ENCODE measurements at places on chromosomes 16 and 17.

DNA sequence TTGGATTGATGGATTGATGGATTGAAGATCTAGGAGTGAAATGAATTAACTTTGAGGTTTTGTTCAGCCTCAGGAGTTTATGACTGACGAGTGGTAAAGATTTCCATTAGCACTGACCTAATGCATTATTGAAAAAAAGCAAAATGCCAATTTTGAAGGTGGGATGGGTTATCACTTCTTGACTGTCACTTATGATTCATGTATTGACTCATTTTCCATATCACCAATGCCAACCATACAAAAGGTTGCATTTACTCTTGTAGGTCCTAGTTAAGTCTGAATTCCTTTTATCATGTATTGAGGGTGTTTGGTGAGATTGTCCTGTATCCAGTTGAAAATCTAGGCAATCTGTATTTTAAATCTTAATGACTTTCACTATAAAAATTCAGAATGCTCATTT, 57.6 kb downstream of the KNOP1 start:
- no peak for DNase-seq

DNA sequence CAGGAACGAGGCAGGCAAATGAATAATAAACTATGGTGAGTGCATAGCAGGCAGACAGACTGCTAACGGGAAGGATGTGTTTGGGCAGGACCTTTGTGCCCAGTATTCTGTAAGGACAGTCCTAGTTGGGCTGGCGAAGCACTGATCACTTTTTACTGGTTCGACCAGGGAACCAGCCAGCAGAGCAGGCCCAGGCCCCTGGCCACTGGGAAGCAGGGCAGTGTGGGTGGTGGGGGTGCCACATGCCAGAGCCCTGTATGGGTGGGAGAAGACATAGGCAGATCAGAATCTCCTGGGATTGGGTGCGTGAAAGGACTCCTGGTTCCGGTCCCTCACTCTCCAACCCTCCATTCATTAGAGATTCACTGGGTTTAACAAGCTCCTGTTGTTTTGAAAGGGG, 4.0 kb upstream of the VAMP2 start:
- DNase-seq, result no peak

DNA sequence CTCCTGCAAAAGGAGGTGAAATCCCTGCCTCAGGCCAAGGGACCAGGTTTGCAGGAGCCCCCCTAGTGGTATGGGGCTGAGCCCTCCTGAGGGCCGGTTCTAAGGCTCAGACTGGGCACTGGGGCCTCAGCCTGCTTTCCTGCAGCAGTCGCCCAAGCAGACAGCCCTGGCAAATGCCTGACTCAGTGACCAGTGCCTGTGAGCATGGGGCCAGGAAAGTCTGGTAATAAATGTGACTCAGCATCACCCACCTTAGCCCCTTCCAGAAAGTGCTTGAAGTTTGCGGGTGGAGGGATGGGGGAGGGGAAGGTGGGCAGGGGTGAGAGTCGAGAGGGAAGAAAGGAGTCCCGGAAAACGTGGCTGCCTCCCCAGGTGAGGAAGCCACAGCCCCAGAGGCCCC, 2.1 kb downstream of the MC1R start:
- no peak for DNase-seq

- no peak for DNase-seq
These were observed 123.7 kb upstream of the HS3ST3A1 start for GRCh38 chr17:13725288-13725990.

DNA sequence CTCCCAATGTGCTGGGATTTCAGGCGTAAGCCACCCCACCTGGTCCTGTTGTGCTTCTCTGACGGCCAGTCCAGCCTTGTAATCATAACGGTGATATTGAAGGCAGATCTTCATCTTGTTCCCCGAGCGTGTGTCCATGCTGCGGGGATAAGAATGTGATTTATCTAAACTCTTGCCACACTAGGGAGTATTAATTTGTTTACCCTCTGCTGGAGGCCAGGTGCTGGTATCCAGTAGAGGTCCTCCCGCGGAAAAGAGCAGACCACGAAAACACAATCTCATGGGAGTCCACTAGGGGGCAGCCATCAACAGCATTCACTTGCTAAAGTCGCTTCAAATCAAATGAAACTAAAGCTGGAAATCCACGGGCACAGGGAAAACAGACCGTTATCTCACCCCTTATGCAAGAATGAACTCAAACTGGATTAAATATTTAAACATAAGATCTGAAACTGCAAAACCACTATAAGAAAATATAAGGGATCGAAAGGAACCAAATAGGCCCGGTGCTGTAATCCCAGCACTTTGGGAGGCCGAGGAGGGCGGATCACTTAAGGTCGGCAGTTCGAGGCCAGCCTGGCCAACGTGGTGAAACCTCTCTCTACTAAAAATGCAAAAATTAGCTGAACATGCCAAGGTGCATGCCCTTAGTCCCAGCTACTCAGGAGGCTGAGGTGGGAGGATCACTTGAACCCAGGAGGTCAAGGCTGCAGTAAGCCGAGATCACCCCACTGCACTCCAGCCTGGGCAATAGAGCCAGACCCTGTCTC, 22.3 kb upstream of the RBBP6 start:
- peak; percentile 50 for DNase-seq

- no peak for DNase-seq
These were observed 21.1 kb downstream of the IST1 start for GRCh38 chr16:71916397-71916920.

DNA sequence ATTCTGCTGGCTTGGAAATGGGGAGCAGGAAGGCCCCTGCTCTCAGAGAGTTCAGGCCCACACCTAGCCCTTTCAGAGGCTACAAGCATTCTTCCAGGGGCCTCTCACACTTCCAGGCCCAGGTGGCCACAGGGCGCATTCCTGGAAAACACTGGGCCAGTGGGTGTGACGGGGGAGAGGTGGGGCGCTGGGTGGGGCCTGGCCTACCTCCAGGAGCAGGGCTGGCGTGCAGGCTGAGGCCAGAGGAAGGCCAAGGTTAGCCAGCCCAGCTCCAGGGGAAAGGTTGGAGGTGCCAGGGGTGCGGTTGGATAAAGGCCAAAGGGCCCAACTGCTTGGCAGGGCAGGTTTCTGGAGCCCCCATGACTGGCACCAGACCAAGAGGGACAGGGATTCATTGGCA, 198.2 kb downstream of the MAF start:
- DNase-seq, result no peak

- DNase-seq, result peak; percentile 10
These were observed 76.0 kb downstream of the ABCC1 start for GRCh38 chr16:16025214-16025968.

GRCh38 chr17:77441130-77441920, 300.6 kb downstream of the SEC14L1 start:
- peak; percentile 61 for DNase-seq

DNA sequence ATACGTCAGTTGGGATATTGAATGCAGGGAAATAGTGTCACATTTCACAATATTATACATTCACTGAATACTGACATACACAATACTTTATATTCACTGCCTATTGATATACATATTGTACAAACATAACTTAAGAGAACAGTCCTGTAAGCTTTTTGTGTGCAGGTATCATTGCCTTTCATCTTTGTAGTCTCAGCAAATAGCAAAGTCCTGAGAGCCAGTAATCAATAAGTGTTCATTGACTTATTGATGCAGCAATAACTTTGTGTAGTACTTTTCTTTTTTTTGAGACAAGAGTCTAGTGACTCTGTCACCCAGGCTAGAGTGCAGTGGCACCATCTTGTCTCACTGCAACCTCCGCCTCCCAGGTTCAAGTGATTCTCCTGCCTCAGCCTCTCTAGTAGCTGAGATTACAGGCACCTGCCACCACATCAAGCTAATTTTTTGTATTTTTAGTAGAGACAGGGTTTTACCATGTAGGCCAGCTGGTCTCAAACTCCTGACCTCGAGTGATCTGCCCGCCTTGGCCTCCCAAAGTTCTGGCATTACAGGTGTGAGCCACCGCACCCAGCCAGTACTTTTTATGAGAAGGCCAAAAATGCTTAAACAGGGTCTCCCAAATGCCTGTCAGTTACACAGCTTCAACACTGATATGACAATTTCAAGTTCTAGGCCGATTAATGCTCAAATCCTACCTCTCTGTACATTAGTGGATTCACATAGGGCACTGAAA, 5.4 kb upstream of the NUP85 start:
- no peak for DNase-seq

- DNase-seq, result no peak
These were observed 65.5 kb downstream of the PLD6 start for GRCh38 chr17:17140590-17140980.

DNA sequence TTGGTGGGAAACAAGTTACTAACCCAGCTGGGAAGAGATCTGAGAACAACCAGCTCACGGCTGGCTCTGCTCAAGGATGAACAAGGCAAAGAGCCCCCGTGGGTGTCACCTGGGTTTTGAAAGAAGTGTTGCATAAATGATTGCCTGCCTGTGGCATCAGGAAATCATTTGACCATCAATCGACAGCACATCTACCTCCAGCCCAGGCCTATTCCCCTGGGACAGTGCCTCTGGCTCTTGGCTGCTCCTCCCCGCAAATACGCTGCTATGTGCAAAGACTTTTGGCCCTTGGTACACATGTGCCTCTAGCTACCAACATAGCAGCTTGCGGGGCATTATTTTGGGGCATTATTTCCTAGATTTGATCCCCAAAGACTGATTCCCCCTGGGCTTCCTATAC, 39.4 kb upstream of the SMPD3 start:
- DNase-seq, result no peak

- DNase-seq, result no peak
These were observed 8.2 kb downstream of the NPTX1 start for GRCh38 chr17:80468242-80468641.

DNA sequence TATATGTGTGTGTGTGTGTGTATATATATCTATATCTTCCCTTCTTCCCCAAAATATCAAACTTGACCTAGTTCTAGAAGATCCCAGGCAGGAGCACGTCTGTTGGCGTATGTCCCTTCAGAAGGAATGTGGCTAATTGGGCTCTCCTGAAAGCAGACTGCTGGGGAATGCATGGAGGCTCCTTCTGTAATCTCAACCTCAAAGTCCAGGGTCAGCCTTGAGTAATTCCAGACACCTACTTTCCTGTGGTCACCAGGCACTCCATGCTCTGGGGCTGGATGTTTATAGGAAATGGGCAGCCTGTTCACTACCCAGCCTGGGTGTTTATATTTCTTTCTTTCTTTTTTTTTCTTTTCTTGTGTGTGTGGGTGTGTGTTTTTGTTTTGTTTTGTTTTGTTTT, 13.4 kb downstream of the BCO1 start:
- no peak for DNase-seq

DNA sequence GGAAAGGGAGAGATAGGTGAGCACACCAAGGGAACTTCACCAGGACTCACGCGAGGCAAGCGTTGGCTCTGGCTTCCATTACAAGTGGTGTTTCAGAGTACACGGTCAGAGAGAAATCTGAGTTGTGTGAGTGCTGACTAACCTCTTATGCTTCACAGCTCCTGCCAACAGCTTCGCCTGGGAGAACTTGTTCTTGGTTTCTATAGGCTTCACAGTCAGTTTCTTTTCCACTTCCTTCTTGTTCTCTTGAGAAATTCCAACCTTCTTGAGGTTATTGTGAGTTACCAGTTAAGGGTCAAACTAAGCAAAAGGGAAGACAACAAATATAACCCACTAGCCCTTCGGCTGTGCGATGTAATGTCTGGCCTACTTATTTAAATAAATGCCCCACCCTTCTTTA, 18.9 kb downstream of the PSME3IP1 start:
- DNase-seq, result no peak

- DNase-seq, result peak; percentile 41
These were observed 1.4 kb downstream of the PRAC2 start for GRCh38 chr17:48724251-48725003.

GRCh38 chr17:37642681-37643080, 565 bp downstream of the DDX52 start:
- no peak for DNase-seq

- DNase-seq, result no peak
These were observed 40.3 kb upstream of the MRPS23 start for GRCh38 chr17:57889892-57890856.

- no peak for DNase-seq
These were observed 45.1 kb upstream of the NDRG4 start for GRCh38 chr16:58454856-58455255.

GRCh38 chr17:1232786-1233185, 37.5 kb upstream of the BHLHA9 start:
- no peak for DNase-seq

- DNase-seq, result no peak
These were observed 7.2 kb downstream of the ATMIN start for GRCh38 chr16:81042821-81043220.

- no peak for DNase-seq
These were observed 79.2 kb downstream of the ARHGAP23 start for GRCh38 chr17:38507436-38507835.

- no peak for DNase-seq
These were observed 606.3 kb upstream of the CDH11 start for GRCh38 chr16:65728167-65728566.

- no peak for DNase-seq
These were observed 5.4 kb downstream of the GAS7 start for GRCh38 chr17:10192972-10193371.

- no peak for DNase-seq
These were observed 2.5 kb upstream of the ARL6IP1 start for GRCh38 chr16:18803569-18804462.

DNA sequence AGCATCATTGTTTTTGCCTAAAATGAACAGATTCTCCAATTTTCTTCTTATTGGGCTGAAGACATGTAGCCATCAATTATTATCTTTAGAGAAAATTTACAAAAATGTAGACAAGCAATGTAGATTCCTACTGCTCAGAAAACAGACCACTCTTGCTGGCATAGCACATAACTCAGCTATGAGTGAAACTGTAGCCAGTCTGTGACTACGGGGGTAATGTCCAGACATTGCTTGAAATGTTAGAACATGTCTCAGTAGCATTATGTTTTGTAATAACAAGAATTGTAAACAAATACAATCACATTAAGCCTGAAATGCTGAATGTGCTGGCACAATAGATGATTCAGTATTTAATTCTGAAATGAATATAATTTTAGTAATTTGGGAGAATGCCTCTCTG, 265.7 kb upstream of the KCNJ16 start:
- DNase-seq, result no peak

GRCh38 chr16:76108460-76108859, 168.7 kb upstream of the CNTNAP4 start:
- no peak for DNase-seq

- no peak for DNase-seq
These were observed 908.4 kb downstream of the KCNJ18 start for GRCh38 chr17:22600644-22601298.

DNA sequence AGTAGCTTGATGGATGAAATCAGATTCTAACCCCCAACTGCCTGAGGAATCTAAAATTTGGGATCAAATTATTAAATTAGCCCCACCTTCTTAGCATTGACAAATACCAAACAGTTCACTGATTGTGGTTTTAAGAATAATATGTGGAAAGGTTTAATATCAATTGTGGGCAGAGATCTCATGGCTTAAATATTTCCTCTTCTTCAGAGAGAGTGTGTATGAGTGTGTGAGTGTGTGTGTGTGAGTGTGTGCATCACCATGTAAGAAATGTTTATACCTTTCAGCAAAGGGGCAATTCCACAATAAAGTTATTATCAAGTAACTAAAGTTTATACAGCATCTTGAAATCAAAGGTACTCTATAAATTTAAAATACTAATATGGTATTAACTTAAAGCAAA, 3.2 kb downstream of the SMURF2 start:
- no peak for DNase-seq

Measured in activated T-helper 1 cell treated with Interleukin-2 at 50 U/mL for 16 hours (primary cell).